ENCODE measurements at places on chromosomes 2 and 18.

- peak; percentile 85 for DNase-seq
Observed at GRCh38 chr18:52716973-52717372, 377.0 kb downstream of the DCC start.

DNA sequence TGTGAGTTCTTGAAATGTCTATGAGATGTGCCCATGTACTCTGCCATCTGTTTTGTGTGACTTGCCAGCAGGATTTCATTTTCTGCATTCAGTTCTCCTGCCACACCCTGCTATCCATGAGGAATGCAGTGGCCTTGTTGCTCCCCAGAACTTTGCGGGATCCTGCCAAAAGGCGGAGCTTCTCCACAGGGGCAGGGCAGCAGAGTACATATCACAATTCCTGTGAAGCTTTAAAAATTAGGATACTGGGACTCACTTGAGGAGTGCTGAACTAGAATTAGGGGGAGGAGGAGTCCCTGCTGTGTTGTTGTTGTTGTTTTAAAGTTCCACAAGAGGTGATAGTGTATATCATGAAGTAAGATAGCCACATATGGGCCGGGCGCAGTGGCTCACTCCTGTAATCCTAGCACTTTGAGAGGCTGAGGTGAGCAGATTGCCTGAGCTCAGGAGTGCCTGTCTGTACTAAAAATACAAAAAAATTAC lies 76.4 kb downstream of the TANC1 start:
- no peak for DNase-seq

DNA sequence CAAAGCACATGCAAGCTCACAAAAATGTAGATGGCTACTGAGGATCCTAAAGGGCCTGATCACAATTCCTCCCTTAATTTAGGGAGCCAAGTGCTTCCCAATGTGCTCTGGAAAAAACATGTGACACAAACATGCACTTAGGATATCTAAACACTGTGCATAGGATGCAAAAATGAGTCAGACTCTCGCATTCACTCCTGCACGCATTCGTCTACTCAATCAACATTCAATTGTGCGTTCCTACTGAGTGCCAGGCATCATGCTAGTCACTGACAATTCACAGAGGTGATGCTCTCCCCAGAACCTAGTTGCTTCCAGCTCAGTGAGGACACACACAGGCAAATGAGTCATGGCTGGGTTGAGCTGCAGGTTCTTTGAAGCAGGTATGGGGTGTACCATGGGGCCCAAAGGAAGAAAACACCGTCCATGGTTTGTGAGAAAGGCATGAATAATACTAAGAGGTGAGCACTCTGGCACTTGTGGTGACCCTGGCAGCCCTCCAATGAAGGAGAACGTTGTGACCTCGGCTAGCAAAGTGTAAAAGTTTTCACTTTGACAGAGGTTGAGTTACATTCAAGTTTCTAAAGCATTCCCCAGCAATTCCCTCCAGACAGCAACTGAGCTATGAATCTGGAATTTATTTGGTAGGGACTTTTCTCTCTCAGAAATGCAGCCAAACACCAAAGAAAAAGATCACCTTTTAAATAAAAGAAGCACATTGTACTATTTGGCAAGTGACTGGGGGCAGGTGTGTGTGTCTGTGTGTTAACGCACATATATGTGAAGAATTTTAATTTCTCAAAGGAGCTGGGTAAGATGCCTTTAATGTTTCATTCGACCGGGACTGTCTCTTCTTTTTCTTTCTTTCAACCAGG lies 173.3 kb downstream of the ALPK2 start:
- no peak for DNase-seq

- no peak for DNase-seq
Observed at GRCh38 chr2:101985101-101985792, 6.5 kb upstream of the IL1R2 start.

DNA sequence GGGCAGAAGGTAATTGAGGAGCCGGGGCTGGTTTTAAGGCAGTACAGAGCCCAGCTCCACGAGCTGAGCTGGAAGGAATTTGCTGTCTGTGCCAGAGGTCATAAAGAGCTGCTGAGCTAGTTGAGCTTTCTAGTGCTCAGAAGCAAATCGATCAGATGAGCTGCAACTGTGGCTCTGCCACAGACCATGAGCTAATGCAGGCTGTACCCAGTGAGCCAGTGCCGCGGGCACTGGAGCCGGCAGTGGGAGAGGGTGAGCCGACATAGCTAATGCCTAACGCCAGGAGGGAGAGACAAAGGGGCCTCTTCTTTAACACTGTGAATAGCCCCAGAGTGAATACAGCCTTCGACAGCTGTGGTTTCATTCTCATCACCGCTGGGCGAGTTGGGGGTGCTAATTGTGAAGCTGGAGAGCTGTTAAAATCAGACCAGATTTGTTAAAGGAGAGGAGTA lies 410.1 kb upstream of the TCF4 start:
- DNase-seq = peak; percentile 88
